ENCODE measurements at places on chromosomes 3 and 15. TPM values are rescaled to one million over a fixed set of nuclear protein-coding genes. Genes with fewer than 3 reads are reported as not detected.

TICRR gene
- 2.6 TPM for polyA plus RNA-seq

CLCN2 gene
- polyA plus RNA-seq = 13.6 TPM

POPDC2 gene
- polyA plus RNA-seq = 18.5 TPM

BMF gene
- polyA plus RNA-seq = 11.5 TPM

CPN2 gene
- polyA plus RNA-seq = 0.07 TPM

ZDHHC23 gene
- polyA plus RNA-seq = 0.99 TPM

BUB1B gene
- 27.2 TPM for polyA plus RNA-seq

SAMMSON gene
- not detected for polyA plus RNA-seq

TEX55 gene
- polyA plus RNA-seq = not detected

MAN2A2 gene
- 66.1 TPM for polyA plus RNA-seq

DNA sequence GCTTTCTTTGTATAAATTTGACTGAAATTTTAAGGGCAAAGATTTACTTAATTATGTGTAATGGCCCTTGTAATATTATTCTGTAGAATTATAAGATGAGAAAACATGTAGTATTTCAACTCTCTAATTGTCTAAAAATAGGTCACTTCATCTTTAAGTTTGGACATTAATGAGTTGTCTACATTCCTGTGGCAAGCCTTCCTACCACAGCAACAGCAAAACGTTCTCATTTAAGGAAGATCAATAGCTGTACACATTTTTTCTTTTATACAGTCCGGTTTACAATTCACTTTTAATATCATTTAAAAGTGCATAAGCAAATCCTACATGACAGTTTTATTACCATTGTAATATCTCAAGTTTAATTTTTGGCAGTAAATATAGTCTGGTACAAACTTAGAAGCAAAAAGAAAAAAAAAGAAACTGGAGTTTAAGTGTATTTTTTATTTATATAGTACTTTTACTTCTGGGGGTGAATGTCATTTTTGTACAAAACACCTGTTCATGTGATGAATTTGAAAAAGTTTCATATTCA, 501.8 kb downstream of the ZPLD1 start:
- DNase-seq = no peak

- no peak for DNase-seq
Measured at GRCh38 chr3:191070201-191070600, 128.8 kb upstream of the OSTN start.

DNA sequence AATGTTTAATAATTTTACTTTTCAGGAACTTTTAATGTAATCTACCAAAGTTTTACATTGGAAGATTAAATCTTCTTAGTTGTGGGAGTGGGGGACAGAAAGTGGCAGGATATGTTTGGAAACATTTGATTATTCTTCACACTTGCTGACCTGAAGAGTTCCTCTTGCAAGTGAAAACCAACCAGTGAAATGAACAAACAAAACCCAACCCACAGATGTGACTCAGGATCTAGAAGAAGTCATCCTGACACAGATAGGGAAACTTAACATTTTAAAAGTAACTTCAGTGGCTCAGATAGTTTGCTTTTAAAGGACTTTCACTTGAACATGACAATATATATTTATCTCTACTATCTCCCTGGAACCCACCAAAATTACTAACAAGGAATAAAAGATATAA, 55.4 kb downstream of the ASTE1 start:
- no peak for DNase-seq

- peak; percentile 50 for DNase-seq
Measured at GRCh38 chr3:153221748-153222162, 59.7 kb downstream of the RAP2B start.

DNA sequence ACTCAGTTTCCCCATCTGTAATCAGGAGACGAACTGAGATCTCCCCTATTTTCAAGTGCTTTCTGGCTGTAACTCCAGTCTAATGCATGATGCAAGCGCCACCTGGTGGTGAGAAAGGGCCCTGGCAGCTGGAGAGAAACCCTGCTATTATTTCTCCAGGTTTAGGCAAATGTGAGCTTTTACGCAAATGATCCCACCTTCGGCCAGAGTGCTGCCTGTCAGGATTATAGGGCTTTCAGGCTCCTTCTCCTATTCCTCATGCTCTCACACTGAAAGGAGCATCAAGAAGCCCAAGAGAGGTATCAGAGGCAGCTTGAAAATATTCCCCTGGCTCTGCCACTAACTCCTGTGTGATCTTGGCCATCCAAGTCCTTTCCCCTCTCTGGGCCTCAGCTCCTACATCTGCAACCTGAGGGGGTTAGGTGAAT, 93.9 kb upstream of the RASGRF1 start:
- peak; percentile 64 for DNase-seq

GRCh38 chr3:10781981-10782380, 34.0 kb upstream of the SLC6A11 start:
- DNase-seq = no peak

- no peak for DNase-seq
Measured at GRCh38 chr3:31622636-31623288, 90.0 kb downstream of the STT3B start.

DNA sequence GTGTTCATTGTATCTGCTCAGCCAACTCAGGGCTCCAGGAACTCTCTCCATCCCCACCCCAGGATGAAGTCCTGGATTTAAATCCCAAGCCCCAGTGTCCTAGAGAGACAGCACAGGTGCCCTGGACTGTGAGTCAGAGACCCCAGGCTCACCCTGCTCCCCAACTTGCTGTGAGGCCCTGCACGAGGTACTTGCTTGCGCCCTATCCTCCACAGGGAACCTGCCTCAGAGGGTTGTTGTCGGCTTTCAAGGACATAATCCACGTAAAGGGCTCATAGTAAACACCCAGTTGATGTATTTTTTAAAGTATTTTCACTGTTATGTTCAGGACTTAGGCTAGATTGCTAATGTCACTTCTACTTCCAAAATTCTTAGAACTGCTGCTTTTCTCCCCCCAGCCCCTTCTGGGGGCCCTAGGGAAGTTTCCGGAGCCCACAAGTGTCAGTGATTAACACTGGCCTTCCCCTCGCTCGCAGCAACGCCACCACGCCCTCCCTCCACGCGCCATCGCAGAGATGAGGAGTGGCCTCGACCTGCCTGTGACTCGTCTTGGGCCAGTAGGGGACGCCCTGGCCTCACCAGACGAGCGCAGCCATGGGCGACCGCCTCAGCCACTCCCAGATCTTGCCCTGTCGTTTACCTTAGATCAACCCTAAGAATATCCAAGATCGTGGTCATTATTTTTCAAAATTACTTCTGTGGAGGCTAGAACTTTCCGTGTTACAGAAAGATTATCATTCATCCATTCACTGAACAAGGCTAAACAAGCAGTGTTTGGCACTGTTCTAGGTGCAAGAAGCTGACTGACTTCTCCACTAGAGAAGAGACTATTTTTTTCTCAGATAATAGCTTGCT, 6.0 kb upstream of the SRP14 start:
- DNase-seq = peak; percentile 85

DNA sequence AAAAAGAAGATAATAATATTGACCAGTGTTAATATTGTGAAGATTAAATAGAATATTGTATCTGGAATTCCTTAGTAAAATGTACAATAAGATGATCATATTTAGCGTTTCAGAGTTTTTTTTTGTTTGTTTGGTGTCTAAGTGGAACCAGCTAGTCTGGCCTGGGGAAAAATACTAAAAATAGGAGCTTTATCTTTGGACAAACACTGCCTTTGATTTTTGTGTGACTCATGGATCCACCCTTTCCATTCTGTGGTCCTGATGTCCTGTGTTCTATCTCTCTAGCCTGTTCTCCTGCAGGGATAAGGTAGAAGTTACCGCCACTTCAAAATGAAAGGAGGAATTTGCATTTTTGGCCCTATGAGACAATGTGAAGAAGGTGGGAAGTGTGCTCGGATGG, 79.7 kb upstream of the CRBN start:
- DNase-seq = no peak

DNA sequence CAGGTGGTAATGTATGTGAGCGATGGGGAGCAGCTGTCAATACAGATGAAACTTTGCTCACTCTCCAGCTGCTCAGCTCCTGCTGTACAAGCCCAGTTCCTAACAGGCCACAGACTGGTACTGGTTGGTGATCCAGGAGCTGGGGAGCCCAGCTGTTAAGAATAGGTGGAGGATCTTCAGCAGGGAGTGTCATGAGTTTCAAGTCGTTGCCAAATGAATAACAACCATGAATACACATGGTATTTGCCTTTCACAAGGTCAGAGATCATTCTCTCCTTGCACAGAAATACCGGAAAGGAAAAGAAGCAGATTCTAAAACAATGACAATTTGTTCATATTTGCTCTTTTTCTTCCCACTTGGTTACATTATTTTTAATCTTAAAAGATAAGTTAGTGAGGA, 5.1 kb downstream of the PLSCR1 start:
- no peak for DNase-seq

DNA sequence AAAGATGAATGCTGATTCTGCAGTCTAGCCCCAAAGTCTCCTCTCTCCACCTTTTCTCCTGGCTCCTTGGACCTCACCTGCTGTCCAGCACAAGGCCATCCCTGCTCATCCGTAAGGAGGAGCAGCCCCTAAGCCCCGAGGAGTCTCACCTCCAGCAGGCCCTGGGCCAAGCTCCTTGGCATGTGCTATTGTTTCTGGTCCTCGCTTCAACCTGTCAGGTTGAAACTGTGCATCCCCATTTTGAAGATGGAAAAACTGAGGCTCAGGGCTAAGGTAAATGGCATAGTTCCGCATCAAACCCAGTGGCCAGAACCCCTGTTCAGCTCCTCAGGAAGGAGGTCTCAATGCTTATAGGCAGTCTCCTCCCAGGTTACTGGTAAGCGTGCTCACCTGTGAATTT, 26.1 kb downstream of the CHDH start:
- DNase-seq = no peak

GRCh38 chr15:58779554-58779953, 8.5 kb downstream of the MINDY2 start:
- DNase-seq = no peak

DNA sequence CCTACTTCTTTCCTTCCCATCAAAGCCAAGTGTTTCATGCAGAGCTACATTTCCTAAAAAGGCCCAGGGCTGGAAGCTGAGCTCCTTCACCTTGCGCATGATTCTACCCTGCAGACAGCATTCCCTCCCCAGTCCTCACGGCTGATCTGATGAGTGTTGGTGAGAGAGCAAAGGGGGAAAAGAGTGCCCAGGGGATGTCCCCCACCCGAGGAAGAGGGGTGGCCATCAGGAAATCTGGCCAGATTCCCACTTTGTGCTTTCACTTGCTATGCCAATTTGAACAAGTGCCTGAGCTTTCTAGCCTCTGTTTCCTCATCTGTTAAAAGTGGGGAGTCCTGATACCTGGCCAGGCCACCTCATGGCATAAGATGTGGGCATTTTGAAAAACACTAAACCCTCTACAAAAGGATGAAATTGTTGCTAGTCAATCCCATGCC, 231.0 kb upstream of the TLE3 start:
- no peak for DNase-seq

GRCh38 chr15:32641517-32642059, at the start of gene SCG5:
SCG5 (plus strand) TSS chr15:32641710; CDS start chr15:32643593, 1,883 bp downstream.
- peak; percentile 69 for DNase-seq

DNA sequence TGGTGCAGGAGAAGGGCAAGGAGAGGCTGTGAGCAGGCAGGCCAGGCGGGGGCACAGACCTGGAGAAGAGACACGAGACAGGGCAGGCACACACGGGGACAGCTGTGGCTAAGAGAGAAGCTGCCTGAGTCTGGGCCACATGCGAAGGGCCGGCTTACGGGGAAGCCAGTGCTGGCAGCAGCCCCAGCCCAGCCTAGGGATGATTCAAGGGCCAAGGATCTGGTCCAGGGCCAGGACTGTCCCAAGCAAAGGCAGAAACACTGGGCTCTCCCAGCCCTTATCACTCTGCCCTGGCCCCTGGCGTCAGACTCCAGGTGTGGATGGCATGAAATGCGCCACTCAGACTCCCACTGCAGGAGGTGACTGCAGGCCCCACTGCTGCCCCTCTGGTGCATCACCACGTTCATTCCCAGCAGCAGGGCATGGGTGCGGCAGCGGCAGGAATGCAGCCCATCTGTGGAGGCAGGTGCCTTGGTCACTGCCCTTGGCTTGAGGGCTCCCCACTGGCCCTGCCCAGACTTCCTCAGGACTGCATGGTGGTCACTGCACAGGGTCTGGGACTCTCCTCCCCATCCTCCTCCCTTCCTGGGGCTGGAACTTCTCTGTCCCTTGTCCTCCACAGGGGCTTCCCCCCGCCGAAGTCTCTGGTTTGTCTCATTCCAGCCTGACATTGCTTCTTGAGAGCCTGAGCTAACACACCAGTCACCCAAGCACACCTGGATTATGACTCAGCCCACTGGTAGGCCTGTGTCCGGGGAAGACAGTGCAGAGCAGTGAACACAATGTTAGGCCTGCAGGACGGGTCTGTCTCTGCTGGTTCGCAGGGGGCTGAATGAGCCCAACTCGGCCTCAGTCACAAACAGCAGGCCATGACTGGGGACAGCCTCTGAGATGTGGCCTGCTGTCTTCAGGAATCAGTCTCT, 69.3 kb downstream of the TBC1D2B start:
- no peak for DNase-seq

DNA sequence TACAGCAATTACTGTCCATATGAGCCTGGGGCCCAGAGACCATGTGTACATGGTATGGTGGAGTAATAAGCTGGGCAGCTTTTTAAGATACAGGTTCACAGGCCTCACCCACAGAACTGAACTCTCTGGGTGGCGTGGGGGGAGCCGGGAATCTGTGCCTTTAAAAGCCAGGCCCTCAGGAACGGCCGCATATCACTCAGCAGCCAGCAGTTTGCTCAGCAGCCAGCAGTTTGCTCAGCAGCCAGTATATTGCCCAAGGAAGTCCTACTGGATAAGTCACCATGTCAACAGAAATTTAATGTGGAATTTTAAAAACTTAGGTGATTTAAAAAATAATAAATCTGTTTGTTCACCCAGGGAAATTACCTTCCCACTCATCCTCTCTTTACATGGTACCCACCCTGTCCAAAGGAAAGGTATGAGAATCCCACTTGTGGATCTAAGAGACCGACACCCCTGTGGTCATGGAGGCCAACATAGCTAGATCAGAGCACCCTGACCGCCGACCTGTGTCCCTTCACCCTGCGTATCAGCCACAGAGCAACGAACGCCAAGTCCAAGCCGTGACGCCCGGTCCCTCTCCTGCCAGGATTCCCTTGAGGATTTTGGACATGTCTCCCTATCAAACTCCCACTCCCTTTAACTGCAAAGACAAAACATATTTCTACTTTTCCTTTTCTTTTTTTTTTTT, 95.7 kb upstream of the CHRM5 start:
- no peak for DNase-seq

- DNase-seq = no peak
Measured at GRCh38 chr3:66317750-66318376, 97.1 kb downstream of the SLC25A26 start.

GRCh38 chr3:194285024-194285849, 65.9 kb downstream of the CPN2 start:
- no peak for DNase-seq

GRCh38 chr15:55799291-55800212, 56.6 kb upstream of the PRTG start:
- no peak for DNase-seq

DNA sequence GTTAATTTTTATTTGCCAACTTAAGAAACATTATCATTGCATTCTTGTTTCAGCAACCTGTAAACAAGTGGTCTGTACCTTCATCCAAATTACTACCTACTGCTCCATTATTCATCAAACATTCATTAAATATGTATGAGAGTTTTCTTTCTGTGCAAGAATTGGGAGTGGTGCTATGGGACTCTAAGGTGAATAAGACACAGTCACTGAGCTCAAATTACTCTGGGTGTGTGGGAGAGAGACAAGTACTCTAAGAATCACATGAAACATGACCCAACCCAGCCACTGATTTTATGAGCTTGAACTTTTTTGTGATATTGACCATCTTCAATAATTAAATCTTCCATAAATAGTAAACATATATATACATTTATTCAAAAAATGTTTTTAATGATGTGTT, 227.2 kb upstream of the TP63 start:
- no peak for DNase-seq
